Osteocyte (in vitro differentiated cells): ENCODE measurements at places on chromosomes 11 and 22.

DNA sequence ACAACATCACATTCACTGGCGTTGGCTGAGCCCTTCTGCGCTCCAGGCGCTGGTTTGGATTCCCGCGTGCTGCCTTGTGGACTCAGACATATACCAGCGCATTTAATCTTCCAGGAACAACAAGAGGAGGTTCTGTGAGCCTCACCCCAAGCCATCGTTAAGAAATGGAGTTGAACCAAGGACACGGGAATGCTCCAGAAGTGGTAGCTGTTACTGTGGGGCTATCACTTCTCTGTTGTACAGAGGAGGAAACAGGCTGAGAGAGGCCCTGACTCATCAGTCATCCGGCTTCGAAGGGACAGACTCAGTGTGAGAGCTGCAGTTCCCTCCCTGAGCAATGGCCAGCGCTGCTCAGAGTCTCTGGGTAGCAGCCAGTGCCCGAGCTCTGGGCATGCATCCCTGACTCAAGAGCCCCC, 291.3 kb downstream of the TBC1D22A start:
- DNase-seq, result no peak

- DNase-seq, result no peak
These were observed 486 bp downstream of the PCNX3 start for GRCh38 chr11:65615950-65616574.

DNA sequence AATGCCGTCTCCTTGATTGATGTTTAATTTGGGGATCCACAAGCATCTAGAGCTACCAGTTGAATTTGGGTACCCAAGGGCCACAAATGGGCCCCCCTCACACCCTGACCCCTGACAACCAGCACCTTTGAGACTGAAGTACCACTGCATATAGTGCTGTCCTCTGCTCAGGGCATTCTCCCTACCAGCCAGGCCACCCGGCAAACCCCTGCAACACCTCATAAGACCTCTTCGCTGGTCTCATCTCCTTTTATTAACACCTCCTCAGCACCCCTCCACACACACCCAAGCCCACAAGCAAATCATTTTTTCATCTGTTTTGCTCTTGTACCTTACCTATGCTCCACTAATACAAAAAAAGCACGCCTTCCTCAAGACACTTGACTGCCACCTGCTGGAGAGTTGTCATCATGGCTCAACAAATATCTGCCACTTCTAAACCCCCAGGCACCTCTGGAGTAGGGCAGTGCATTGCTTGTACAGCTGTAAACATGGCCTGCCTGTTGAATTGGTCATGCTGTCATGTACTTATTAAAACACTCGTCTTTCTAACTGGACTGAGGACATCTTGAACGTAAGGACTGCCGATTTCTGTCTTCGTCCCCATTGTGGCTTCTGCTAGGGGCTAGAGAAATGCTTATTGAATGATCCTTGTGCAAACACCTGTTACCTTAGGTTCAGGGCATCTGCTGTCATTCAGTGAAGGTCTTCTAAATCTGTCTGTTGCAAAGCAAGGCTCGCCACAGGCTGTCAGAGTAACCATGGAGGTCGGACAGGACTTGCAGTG, 66.5 kb downstream of the BMAL1 start:
- DNase-seq, result no peak

- DNase-seq, result peak; percentile 19
These were observed 35.6 kb downstream of the ETS1 start for GRCh38 chr11:128551611-128552335.

DNA sequence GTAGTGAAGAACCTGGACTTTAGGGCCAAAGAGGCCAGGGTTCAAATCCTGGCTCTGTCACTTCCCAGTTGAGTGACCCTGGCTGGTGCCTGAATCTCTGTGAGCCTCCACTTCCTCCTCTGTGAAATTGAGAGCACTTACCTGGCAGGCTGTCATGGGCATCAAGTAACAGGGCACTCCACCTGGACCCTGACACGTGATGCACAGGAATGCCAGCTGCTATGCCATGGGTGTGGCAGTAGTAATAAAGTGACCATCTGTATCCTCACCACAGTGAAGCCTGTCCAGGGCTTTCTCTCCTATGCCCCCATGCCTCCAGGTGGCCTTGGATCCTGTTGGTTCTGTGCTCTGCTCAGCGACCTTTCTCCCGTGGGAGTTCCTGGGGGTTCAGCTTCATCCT, 29.8 kb upstream of the PPP6R3 start:
- DNase-seq, result no peak

DNA sequence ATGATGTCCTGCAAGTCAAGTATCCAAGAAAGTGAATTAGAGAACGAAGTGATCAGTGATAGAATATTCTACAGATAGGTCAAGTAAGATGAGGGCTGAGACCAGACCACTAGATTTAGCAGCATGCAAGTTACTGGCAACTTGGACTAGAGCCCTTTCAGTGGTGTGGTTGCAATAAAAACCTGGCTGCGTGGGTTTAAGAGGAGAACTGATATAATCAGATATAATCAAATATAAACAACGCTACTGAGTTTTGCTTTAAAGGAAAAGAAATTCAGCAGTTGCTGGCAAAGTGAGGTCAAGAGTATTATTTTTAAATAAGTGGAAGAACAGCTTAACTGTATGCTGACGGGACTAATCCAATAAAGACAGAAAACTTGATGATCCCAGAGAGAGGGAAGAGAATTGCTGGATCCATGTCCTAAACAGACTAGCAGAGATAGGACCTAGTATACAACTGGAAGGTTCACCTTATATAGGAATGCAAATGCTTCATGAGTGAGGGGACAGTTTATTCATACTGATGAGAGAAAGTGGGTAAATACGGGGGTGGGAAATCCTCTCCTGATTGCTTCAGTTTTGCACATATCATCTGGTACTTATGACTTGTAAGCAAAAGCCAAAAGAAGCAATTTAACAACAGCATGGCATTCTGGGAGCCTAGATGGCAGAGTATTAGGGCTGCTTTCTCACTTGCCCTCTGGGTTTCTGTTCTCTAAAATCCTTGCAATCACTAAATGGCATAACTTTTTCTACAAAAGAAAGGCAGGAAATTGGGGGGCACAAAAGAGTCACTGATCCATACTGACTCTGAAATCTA, 146.2 kb downstream of the RBFOX2 start:
- DNase-seq, result no peak

DNA sequence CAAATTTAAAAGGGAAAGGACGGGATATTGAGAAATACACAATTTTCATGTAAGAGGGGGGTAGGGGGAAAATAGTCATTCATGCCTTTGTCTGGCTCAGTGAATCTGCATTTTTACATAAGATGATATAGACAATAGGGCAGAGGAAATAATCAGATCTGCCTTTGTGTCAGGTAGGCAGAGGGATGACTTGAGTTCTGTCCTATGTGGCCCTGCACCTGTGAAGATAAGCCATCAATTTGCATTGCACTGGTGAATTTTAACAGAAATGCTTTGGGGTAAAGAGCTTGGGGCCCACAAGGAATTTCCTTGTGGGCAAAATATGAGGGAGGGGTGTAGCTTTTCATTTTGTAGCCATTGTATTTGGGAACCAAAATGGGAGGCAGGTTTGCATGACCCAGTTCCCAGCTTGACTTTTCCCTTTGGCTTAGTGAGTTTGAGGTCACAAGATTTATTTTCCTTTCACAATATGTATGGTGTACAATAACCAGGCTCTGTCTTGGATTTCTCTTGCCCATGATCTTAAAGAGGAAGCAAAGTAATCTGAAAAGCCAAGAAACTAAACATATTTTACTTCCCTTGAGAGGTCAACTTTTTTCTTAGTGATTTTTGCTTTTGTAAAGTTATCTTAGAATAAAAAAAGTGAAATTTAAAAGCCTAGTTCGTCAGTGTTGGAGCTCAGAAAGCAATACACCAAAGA, 77.7 kb upstream of the SORL1 start:
- no peak for DNase-seq

GRCh38 chr22:19289475-19290161, 1.9 kb downstream of the CLTCL1 start:
- DNase-seq, result no peak

DNA sequence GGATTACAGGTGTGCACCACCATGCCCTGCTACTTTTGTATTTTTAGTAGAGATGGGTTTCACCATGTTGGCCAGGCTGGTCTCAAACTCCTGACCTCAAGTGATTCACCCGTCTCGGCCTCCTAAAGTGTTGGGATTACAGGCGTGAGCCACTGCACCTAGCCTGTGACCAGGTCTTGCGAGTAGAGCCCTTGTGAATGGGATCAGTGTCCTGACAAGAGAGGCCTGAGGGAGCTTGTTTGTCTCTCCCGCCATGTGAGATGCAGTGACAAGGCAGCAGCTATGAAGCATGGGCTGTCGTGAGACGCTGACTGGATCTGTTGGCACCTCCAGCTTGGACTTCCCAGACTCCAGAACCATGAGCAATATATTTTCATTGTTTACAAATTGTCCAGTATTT, 69.3 kb downstream of the LRRC32 start:
- peak; percentile 42 for DNase-seq

DNA sequence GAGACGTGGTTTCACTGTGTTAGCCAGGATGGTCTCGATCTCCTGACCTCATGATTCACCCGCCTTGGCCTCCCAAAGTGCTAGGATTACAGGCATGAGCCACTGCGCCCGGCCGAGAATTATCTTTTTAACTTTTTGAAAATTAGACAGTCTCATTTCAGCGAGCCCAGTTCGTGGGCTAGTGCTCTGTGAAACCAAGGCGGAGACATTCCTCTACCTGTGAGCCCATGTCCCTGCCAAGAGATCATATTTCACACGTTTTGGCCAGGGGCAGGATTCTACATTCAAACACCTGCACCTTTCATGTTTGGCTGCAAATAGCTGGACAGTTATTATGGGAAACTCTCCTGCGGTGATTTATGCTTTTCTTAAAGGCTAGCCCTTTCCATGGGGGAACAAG, 60.3 kb downstream of the IRAG1 start:
- DNase-seq, result no peak

DNA sequence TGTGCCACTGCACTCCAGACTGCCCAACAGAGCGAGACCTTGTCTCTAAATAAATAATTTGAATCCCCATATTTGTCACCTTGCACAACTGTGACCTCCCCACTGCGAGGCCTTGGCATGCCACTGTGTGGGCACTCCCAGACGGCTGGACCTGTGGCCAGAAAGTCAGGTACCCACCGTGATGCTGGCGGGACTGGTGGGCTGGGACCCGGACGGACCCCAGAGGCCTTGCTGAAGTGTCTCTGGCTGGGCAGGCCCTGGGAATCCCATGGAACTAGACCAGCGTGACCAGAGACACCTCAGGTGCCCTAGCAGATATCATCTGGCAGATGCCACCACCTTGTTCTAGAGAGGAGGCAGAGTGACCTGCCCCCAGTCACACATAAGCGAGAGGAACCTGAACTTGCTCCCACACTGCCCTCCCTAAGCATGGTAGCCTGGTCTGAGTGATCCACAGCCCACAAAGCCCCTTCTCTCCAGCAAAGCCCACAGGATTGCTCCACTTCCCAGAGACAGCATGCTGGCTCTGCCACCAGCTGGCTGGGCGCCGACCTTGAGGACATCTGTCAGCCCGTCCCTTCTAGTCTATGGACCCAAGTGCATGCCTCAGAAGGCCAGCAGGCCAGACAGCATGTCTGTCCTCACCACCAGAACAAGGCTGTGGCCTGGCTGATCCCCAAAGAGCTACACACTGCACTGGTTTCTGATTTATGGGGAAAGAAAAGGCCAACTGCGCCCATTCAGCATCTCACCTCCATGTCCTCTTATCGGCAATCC, 9.5 kb downstream of the MACROD1 start:
- DNase-seq, result no peak

GRCh38 chr22:37262346-37262745, 18.3 kb upstream of the RAC2 start:
- DNase-seq, result no peak

GRCh38 chr22:22158207-22158816, 86.3 kb upstream of the VPREB1 start:
- no peak for DNase-seq

- DNase-seq, result no peak
These were observed 1206.3 kb upstream of the CNTN5 start for GRCh38 chr11:97814325-97814959.

- DNase-seq, result no peak
These were observed 9.1 kb upstream of the SESN3 start for GRCh38 chr11:95239871-95240649.

DNA sequence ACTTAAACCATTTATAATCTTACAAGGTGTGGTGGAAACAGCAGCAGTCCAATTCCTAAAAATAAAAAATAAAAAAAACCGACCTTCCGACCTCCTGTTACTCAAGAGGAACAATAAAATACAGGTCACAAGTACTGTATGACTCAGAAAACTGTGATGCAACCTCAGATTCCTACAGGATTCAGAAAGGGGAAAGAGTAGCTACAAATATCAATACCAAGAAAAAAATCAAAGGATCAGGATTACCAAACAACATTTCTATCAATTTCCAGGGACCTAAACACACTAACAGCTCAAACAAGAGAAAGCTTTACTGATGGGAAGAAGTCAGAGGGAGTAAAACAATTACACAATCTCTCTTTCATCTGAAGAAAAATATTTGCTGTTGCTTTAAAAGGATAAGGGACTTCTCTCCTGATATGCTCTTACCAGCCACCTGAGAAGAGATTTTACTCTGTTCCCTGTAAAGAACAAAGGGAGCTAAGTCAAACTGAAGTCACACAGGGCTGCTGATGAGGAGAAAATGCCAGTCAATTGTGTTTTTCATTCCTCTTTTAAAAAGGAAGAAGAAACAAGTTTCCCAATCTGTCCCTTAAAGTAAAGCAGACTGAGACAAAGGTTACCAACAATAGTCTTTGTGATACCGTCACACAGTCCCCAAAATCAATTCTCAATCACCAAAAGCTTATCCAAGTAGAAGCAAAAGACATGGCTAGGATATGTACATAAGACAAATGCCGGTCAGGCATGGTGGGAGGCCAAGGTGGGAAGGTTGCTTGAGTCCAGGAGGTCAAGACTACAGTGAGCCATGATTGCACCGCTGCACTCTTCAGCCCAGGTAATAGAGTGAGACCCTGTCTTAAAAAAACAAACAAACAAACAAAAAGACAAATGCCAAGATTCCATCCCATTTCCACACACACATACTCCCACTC, 39.3 kb downstream of the AMBRA1 start:
- DNase-seq, result no peak
